NCI-H1930 (cell line): ENCODE measurements at places on chromosomes 1 and 21.

GRCh38 chr1:226110249-226111097 lies 48.0 kb downstream of the H3-3A start:
- no peak for DNase-seq

- no peak for DNase-seq
Measured at GRCh38 chr1:47551971-47552528, 114.2 kb downstream of the FOXD2 start.

DNA sequence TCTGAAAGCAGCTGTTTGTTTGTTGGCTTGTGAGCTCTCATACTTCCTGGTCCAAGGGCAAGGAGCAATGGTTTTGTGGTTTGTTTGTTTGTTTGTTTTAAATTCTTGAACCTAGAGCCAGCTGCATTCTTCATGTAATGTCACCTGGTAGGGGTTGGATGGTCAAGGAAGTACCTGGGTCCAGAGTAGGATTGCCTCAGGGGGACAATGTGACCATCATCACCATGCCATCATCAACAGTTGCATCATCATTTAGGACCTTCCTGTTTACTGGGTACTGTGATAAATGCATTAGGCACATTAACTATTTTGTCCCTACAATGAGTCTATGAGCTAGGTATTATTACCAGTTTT lies 14.7 kb upstream of the MYOG start:
- no peak for DNase-seq

DNA sequence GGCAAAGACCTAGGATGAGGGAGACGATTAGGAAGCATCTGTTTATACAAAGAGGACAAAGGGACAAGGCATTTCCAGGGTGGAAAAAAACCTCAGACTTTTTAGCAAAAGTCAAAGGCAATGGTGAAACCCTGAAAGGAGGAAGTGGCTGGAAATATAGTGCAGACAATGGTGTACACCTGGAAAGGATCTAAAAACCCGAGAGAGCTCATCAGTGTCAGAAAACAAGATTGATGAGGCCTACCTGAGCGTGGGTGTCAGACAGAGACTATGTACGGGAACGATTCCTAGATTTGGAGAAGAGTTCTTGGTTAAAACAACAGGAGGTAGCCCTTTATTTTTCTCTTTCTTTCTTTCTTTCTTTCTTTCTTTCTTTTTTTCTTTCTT lies 68.8 kb upstream of the HUNK start:
- no peak for DNase-seq

- DNase-seq: no peak
Measured at GRCh38 chr1:112754116-112754628, 39.0 kb upstream of the PPM1J start.

DNA sequence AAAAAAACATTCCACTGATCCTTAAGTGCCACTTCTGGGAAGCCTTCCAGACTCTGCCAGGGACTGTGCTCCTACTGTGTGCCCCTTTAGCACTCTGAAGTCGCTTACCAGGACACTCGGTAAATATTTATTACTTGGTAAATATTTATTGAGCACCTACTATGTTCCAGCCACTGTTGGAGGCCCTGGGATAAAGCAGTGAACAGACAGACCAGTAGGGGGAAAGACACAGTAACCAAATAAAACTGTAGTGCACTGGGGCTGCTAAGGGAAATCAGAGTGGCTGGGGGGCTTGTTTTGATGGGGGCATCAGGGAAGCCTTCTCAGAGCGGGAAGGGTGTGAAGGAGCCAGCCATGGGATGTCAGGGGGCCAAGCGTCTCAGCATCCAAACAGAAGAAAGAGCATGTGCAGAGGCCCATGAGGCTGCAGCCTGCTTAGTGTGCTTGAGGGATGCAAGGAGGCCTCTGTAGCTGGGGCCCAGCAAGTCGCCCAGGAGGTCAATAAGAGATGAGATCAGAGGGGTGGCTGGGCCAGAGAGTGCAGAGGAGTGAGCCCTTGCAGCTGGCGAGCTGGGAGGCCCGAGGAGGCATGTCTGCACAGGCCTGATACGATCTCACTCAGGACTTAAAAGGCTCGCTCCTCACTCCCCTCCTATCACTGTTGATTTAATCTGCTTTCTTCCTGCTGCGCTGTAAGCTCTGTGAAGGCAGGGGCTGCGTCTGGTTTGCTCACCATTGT lies 28.6 kb downstream of the KAZN start:
- no peak for DNase-seq

GRCh38 chr1:192554904-192555303 lies 20.7 kb upstream of the RGS1 start:
- DNase-seq: no peak

DNA sequence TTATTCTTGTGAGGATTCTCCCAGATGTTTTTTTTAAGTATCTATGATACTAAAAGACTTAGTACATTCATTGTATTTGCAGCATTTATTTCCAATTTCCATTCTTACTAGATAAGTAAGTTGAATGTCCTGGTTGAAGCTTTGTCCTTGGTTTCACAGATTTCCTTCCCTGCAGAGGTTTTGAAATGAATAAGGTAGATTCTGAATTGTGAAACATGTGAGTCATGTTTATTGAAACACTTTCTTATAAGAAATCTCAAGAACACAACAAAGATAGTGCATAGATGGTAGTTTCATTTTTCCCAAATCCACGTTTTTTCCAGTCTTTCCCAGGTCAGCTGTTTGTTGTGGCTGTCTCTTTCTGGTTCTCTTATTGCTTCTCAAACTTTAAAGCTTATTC lies 24.8 kb downstream of the GABPA start:
- DNase-seq: no peak

GRCh38 chr1:59113876-59114457 lies 182.9 kb upstream of the FGGY start:
- no peak for DNase-seq

DNA sequence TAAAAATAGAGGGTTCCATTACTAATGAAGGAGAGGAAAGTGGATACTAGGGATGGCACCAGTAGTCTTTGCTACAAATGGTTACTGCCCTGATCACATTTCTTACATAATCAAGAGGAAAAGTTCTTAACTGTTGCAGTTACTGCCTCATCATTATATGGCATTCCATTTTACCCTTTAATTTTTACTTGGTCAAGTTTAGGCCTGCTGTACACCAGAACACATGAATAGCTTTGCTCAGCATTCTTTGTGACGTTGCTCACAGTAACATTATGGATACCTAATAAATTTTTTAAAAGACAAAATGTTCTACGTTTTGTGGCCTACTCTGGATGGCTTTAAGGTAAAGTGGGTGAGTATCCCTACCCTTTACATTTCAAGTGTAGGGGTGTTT lies 38.6 kb upstream of the CR1L start:
- DNase-seq: no peak

DNA sequence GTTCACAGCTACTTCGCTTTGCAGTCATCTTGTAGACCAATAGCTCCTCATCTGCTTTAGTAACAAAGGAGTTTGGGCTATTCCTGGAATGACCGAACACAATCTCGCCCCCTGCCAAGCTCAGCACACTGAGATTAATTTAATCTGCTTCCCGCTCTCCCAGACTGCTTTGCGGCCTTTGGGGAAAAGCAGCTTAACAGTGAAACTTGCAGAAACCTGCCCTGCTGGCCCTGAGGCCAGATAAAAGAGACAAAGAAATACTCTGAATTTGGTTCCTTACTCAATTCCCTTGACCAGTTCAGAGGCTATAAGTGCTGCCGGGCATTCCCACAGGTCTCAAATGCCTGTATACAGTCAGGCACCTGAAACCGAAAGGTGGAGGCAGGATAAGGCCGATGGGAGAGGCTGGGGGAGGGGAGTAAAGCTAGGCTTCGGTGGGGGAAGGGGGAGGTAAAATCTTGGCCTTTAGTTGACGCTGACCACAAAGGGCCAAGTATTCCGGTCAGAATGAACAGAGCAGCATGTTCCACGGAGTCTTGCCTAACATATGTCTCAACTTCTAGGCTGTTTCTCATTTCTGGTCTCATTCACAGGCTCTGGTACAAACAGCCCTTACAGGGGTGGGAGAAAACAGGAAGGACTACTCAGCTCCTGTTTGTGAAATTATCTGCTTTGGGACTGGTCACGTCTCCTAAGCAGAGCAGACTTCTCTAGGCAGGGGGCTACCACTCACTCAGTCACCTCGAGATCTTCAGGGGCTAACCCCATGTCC lies 17.7 kb upstream of the A3GALT2 start:
- DNase-seq: no peak

DNA sequence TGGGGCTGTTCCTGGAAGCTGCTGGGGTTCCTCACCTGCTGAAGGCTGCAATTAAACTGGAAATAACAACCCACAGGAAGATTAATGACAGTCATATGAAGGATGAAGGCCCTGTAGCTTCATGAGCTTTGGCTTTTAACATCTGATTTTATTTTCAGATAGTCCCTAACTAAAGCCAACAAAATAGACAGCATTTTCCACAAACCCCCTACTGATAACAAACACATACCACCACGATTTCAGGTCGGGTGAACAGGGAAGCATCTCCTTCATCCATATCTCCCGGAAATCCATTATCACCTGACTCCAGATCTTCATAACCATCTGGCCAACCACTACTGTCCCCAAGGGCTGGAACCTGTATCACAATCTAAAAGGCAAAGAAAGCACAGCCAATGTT lies 169.6 kb downstream of the TGFBR3 start:
- no peak for DNase-seq

DNA sequence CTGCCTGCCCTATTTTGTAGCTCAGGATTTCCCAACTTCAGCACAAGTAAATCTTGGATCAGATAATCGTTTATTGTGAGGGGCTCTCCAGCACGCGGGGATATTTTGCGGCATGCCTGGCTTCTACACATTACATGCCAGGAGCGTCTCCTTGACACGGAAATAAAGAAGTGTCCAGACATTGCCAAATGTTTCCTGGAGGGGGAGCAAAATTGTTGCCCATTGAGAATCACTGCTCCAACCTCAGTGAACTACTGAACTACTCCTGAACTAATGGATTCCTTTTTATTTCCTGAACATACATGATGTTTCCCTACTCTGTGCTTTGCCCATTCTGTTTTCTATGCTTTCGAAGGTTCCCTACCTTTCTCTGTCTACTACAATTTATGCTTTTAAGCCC lies 1359.1 kb upstream of the ADGRL2 start:
- no peak for DNase-seq

- DNase-seq: no peak
Measured at GRCh38 chr1:213051881-213052202, 801 bp downstream of the RPS6KC1 start.
